ENCODE measurements at places on chromosomes 3 and 15.

DNA sequence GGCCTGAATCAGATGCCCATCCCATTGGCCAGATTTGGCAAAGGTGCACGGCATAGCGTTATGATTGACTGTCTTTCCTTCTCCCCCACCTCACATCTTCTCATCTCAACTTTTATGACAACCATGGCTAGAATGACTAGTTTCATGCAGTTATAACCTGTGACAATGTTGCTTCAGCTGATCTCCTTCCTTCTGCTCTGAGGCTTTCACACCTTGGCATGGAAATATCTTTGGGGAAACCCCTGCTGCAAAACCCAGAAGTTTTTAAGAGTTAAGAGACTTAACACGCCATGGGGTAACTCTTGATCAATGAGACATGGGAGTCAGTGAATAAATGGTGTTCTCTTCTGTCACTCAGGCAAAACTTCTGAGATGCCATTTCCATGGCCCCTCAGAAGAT lies 290.7 kb upstream of the MDFIC2 start:
- DNase-seq = no peak

- no peak for DNase-seq
Observed at GRCh38 chr15:93942269-93942694, 289.1 kb upstream of the MCTP2 start.

GRCh38 chr3:76495216-76495615 lies 544.7 kb upstream of the ROBO2 start:
- no peak for DNase-seq

DNA sequence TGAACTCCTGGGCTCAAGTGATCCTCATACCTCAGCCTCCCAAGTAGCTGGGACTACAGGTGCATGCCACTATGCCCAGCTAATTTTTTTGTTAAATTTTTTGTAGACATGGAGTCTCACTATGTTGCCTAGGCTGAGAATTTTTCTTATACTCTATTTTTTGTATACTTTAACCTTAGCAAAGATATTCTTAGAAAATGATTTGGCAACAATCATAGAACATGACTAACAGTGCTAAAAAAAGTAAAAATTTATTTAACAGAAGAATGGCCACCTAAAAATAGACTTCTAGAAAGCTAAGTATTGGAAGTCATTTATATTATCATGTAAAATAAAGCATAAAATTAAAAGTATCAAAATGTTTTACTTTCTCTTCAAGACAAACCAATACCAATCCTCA lies 322.3 kb downstream of the PLCL2 start:
- no peak for DNase-seq

DNA sequence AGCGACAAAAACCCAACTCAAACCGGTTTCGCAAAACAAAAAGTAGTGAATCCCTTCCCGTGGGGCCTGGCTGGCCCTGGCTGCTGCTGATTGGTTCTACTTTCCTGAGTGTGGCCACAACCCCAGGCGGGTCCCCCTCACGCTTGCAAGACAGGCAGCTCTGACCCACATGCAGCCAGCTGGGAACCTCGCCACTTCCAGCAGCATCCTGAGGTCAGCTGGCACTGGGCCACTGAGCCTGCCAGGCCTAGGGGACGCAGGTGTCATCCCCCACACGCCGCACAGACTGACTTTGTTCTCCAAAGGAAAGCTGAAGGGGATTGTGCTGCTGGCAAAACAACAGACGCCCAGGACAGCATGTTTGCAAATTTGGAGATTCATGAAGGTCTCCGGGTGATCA lies 111.1 kb downstream of the TPRA1 start:
- DNase-seq = no peak

GRCh38 chr3:147699175-147699838 lies 290.1 kb downstream of the ZIC1 start:
- DNase-seq = no peak

DNA sequence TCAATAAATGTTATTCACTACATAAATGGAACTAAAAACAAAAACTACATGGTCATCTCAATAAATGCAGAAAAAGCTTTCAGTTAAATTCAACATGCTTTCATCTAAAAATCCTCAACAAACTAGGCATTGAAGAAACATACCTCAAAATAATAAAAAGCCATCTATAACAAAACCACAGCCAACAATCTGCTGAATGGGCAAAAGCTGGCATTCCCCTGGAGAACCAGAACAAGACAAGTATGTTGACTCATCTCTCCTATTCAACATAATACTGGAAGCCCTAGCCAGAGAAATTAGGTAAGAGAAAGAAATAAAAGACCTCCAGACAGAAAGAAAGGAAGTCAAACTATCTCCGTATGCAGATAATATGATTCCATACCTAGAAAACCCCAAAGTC lies 759.9 kb downstream of the EPHA3 start:
- DNase-seq = no peak

DNA sequence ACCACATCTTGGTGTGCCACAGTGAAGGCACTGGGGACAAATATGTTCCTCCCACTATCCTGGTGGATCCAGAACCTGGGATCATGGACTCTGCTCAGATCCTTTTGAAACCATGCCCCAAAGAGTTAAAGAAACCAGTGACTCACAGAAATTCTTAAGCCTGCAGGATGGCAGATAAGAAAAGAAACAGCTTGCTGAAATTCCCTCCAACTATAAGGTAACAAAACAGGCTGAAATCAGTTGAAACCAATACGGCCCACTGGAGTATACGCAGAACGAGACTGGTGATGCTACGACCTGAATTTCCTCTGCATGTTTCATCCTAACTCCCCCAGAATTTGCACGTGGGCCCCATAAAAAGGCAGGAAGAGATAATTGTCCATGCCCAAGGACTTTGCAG lies 209.6 kb downstream of the TJP1 start:
- DNase-seq = no peak

- DNase-seq = no peak
Observed at GRCh38 chr3:7436542-7436941, 575.6 kb downstream of the GRM7 start.

GRCh38 chr3:15936312-15936711 lies 138.5 kb upstream of the ANKRD28 start:
- no peak for DNase-seq

- DNase-seq = no peak
Observed at GRCh38 chr15:39625451-39625850, 44.6 kb downstream of the THBS1 start.

DNA sequence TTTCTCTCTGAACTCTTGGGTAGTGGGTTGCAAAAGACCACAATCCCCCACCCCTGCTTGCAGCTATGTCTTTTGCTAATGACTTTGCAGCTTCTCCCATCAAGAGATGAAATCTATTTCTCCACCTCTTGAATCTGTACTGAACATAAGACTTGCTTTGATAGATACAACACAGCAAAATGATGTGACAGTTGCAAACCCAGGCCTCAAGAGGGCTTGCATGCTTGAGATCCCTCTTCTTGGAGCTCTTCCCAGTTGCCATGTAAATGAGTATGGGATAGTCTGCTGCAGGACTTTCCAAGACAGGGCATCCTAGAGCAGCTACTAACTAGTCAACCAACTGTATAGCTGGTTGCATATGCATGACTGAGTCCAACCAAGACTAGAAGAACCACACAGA lies 783.6 kb downstream of the PDCD6IP start:
- DNase-seq = no peak

- DNase-seq = no peak
Observed at GRCh38 chr3:66427951-66428474, 72.8 kb downstream of the LRIG1 start.

DNA sequence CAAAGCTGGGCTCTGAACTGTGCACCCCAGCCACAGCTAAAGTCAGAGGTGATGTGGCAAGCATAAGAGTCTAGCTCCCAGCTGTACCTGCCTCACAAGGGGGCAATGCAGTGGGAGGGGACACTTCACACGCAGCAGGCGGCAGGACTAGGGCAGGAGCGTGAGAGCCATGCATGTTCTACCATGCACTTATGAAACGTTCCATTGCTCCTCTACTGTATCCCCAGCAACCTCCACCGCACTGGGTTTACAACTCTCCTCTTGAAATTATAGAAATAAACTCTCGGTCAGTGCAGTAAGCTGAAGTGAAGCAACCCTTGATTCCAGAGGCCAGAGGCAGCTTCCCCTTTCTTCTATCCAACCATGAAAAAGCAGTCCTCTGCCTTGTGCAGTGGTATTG lies 298.6 kb upstream of the STT3B start:
- no peak for DNase-seq

GRCh38 chr15:36334059-36334458 lies 245.4 kb upstream of the CDIN1 start:
- DNase-seq = no peak

GRCh38 chr15:87871258-87871681 lies 385.3 kb downstream of the NTRK3 start:
- no peak for DNase-seq

DNA sequence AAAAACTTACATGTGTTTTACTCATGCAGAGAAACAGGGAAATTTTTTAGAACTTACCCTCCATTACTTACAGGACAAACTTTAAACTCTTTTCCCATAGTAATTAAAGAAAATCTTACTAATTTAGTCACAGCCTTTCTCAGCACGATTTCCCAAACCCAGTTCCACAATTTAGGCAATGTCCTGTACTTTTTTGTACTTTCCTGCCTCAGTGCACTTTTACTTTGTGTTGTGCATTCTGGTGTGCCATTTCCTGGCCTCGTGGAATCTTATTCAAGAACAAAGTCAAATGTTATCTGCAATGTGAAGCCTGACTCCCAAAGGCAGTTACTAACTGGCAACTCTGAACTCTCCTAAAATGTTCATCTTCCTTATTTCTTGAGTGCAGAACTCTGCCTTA lies 1.9 kb downstream of the SLC33A1 start:
- no peak for DNase-seq

DNA sequence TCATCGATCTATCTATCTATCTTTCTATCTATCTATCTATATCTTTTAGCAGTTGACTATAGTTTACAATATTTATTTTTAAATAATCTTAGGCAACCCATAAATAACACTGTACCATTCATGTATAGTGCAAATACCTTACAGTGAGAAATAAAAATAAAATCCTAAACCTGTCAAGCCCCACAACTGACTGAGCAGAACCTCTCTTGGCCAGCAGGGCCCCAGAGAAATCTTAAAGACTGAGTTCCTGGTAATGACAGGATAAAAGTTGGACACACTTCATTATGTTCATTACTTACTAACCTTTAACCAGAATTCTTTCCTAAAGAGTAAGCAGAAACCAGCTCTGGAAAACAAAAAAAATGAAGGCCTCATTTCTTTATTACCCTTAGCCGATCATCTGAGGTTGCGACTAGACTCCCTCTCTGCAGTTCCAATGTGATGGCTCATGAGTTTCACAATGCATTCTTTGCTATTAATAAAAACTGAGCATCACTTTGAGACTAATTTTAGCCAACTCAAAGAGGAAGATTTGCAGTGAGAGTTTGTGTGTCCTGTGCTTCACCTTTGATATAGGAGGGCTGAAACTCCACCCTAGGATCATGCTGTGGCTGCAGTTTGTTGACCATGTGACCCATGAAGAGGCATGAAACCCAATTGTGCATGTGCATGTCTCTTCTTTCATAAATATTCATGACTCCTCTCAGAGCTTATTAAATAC lies 1072.0 kb downstream of the NSUN3 start:
- DNase-seq = no peak

GRCh38 chr15:77342807-77343206 lies 77.1 kb downstream of the PEAK1 start:
- no peak for DNase-seq
